ENCODE measurements at places on chromosomes 3 and 15.

GRCh38 chr3:8838234-8838633 is 68.8 kb upstream of the OXTR start:
- DNase-seq: no peak

- no peak for DNase-seq
These were observed 1061.9 kb downstream of the FHIT start for GRCh38 chr3:60189304-60189703.

DNA sequence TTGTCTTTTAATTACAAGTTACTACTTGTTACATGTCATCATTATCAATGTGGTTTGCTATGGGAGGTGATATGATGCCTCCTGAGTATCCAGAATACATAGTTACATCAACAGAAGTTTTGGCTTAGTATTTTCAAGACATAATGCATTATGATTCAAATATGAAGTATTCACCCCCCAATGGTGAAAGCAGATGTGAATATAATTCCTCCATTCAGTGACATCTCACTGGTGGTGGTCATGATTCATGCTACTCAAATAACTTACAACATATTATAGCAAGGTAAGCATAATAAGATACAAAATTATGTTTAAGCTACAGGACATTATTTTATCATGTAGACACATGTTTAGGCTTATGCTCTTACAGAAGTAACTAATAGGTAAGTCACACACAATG is 34.9 kb upstream of the TTBK2 start:
- no peak for DNase-seq

DNA sequence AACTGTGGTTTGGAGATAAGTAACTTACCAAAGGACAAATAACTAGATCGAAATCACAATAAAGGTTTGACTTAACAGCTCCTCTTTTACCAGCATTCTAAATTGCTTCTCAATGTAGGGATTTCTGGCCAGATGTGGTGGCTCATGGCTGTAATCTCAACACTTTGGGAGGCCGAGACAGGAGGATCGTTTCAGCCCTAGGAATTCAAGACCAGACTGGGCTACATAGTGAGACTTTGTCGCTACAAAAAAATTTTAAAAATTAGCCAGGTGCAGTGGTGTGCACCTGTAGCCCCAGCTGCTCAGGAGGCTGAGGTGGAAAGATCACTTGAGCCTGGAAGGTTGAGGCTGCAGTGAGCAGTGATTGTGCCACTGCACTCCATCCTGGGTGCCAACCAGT is 17.4 kb upstream of the IGF2BP2 start:
- no peak for DNase-seq

DNA sequence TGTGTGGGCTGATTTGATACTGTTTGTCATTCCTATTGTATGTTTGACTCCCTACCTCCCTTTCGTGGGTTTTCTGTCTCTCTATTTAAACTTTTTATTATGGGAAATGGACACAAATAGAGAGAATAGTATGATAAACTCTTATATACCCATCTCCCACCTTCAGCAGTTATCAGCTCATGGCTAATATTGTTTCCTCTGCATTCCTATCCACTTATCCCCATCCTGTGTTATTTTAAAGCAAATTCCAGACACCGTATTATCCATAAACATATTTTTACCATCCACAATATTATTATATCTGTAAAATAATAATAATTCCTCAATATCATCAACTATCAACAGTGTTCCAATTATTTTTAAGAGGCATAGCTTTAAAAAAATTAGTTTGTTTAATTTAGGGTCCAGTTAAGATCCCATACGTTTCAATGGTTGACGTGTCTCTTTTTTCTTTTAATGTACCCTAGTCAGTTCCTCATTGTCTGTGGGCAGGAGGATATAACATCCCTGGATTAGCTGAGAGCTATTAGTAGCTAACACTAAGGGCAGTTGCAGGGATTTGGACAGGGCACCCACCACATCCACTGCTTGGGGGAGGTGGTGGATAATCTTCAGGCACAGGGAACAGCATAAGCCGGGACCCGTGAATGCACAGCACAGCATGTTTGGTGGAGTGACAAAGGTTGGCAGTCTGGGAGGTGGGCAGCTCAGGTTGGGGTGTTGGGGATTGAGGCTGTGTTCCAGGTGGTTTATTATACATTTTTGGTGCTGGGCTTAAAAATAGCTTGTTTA is 23.5 kb downstream of the PLCL2 start:
- DNase-seq: peak; percentile 26

- DNase-seq: peak; percentile 30
These were observed 489.5 kb upstream of the TPRG1 start for GRCh38 chr3:188682316-188682715.

GRCh38 chr15:101664303-101664913 is 12.2 kb upstream of the TM2D3 start:
- no peak for DNase-seq

DNA sequence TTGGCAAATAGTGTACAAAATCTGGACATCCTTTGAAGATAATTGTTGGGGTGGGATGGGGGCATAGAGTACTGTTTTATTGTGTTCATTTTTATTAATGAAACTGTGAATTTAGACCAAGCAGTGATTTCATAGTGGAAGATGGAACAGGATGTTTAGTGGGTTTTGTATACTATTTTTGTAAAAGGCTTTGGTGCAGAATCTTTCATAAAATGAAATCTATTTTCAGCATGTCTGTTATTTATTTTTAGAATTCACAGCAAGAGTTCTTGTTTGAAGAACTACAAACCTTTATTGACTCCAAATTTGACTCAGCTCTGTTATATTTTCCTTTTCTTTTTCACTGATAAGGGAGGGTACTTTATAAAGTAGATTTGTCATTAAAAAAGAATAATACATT is 145.4 kb downstream of the AKAP13 start:
- no peak for DNase-seq

DNA sequence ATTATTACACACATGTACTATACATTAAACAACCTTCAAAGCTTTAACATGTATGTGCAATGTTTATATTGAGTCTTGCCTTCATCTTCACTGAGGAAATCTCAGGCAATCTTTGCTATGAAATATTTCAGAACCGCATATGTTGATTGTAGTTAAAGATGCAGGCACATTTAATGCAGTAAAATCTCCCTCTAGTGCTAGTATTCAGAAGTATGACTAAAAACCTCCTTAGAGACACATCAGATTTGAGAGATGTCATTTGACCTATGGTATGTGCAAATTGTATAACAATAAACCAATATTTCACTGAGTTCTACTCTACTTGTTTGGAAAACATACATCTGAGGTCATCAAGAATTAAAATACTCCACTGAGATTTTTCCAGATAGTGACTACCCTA is 123.8 kb upstream of the C15orf61 start:
- DNase-seq: no peak

DNA sequence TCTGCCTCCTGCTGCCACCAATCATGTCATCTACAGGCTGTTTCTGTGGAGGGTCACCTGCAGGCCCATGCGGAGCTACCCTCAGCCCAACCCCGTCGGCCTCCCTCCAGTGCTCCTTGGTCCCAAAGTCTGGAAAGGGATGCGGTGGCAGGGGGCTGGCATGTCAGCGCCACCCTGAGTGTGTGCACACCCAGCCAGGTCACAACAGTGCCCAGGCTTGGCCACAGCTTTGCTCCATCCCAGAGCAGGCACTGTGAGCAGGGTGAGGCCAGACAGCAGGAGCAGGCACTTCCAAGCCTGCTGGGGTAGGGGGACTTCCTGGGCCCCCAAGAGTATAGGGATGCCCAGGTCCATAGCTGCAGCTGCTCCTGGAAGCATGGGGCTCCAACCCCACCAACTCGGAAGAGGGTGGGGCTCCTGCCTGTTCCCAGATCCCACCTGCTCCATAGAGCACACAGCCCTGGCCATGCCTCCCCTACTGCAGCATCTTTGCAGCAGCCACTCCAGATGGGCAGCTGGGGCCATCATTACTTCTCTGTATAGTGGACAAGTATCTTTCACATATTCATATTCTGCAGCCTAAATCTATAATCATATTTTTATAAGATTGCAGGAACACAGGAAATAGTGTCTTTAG is 109.3 kb downstream of the CBLB start:
- DNase-seq: no peak

- DNase-seq: no peak
These were observed 31.6 kb upstream of the RAP2B start for GRCh38 chr3:153130312-153130977.

DNA sequence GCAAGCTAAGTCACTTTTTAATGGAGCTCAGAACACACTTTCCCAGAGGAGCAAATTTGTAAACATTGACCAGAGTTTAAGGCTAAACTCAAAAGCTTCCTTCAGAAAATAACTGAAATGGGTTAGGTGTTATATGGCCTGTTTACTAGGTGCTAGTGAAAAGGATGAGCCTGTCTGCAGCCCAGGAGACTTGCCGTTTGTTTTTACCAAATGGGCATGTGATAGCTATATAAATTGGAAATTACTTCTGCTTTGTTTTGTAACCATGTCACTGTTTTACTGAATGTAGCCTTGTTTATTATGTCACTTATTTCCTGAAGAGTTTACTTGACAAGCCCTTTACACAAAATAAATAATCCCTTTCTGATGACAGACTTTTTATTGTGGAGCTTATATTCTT is 109.4 kb upstream of the THSD4 start:
- DNase-seq: no peak

Data from G401 (cell line).